ENCODE measurements at places on chromosomes 12 and 14.
A peak's percentile ranks its signal among the peaks of the same experiment; 100 is the strongest.

- DNase-seq = no peak
Measured at GRCh38 chr12:117774941-117775775, 193.6 kb downstream of the KSR2 start.

DNA sequence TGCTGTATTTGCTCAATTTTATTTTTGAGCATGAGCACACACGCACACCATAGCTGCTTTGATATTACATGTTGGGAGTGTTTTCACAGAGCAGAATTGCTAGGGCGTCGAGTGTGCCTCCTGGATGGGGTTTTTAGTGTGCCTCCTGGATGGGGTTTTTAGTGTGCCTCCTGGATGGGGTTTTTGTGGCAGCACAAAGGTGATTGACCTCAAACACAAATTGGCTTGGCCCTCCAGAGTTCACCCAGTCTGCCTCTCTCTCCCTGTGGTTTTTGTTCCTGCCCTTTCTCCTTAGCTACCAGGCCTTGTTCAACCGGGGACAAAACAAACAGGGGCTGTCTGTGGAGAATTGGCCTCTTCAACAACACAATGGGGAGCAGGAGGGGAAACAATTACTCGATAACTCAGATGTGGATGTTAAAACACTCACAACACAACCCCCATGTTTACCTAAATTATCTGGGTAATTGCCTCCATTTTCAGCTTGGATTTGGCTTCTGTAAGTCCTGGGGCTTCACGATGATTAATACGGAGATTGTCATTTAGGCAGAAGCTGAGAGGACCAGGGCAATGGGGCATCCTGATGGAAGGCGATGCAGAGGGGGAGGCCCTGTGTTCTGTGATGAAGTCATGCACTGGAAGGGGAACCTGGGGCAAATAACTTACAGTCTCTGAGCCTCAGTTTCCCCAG is 26.9 kb downstream of the TBX3 start:
- DNase-seq = peak; percentile 63

GRCh38 chr12:52202361-52203078 is 10.7 kb upstream of the KRT80 start:
- DNase-seq = peak; percentile 46

- DNase-seq = no peak
Measured at GRCh38 chr12:74896186-74896585, 313.5 kb downstream of the KCNC2 start.

GRCh38 chr14:79420725-79421124 is 790.6 kb downstream of the DIO2 start:
- no peak for DNase-seq

GRCh38 chr14:64704743-64705380 is 638 bp downstream of the PLEKHG3 start:
- DNase-seq = no peak

Measured in NCI-H1092 (cell line).